ENCODE measurements at places on chromosomes 12 and 14.
A peak's percentile ranks its signal among the peaks of the same experiment; 100 is the strongest.

DNA sequence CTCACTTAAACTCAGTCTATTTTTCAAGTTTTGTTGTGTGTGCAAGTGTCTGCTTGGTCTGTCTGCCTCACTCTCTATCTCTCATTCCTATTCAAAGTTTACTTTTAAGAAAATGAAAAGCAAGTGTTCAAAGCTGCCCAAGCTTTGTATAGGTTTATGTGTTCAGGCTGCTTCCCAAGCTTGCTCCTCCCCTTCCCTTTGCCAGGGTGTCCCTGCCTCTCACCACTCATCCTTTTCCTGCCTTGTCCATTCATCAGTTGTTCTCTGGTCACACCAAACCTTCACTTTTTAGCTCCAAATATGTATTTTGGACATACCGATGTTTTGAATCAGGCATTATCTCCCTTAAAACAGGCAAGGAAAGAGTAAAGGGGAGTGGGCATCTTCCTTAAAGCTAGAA is 41.3 kb downstream of the STK38L start:
- no peak for DNase-seq

- peak; percentile 58 for DNase-seq
Observed at GRCh38 chr12:27821259-27821973, 41.4 kb upstream of the MANSC4 start.

- DNase-seq = no peak
Observed at GRCh38 chr14:23056956-23057756, at the start of gene CDH24. Gene CDH24 (minus strand): TSS chr14:23057520. CDS start chr14:23055733, 1,787 bp downstream.

DNA sequence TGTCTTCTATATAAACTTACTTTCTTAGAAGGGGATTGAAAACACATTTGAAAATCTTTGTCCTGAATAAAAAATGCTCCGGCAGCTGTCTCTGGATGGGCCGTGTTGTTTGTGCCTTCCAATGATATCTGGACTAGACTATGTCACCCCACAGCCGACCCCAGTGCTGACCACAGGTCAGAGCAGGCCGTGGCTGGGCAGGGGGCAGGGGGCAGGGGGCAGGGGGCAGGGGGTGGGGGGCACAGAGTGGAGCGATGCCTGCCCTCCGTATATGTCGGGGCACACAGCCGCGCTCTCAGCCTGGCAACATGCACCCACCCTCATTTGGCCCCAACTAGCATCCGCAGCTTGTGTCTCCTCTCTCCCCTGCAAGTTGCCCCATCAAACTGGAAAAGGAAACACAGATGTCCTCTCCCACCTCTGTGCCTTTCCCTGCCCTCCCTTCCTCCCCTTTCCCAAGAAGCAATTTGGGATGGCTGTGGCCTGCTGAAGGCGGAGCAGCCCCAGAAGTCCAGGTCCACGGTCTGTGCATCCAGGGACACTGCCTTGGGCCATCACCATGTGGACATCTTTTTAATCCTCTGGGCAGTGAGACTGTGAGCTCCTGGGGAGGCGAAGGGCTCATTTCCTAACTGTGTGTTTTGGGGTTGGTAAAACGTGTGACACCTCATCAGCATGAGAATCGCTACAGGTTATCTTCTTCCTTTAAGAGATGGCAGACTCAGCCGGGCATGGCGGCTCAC is 295.7 kb upstream of the RTL1 start:
- DNase-seq = no peak

- no peak for DNase-seq
Observed at GRCh38 chr12:26732005-26732908, 100.7 kb downstream of the ITPR2 start.

DNA sequence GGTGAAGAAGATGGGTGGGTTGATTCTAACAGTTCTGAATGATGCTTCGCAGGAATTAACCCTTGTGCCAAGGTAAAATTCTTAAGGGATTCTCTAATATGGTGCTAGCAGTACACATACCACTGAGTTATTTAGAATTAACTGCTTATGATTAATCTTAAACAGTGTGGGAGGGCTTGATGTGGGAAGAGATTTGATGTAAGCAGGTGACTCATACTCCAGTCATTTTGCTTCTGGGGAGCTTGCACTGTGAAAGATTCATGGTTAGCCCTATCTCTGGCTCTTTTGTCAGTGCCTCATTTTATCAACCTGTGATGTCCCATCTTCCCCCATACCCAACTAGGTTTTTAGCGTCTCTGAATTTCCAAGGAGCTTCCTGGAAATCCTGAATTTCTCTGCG is 83.8 kb downstream of the NRXN3 start:
- DNase-seq = peak; percentile 41

GRCh38 chr14:91048265-91048664 is 12.2 kb downstream of the RPS6KA5 start:
- DNase-seq = no peak

DNA sequence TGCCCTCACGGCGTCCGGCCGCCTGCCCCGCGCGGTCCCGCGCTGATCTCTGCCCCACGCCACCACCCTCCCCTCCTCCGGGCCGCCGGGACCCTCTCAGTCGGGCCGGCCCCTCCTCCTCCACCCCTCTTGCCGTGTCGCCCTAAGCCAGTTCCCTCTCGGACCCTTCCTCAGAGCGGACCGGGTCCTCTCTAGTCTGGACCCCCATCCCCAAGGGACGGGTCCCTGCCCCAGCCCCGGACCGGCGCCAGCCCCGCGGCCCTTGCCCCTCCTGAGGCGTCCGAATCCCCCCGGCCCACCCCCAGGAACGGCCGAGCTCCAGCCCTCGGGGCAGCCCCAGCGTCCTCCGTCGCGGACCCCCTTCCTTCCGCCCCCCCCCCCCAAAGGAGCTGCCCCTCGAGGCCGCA is 485 bp downstream of the PPP4R4 start:
- no peak for DNase-seq

- DNase-seq = no peak
Observed at GRCh38 chr14:67759916-67760315, 56.5 kb downstream of the ZFYVE26 start.

GRCh38 chr12:28855761-28856310 is 293.2 kb upstream of the FAR2 start:
- no peak for DNase-seq

DNA sequence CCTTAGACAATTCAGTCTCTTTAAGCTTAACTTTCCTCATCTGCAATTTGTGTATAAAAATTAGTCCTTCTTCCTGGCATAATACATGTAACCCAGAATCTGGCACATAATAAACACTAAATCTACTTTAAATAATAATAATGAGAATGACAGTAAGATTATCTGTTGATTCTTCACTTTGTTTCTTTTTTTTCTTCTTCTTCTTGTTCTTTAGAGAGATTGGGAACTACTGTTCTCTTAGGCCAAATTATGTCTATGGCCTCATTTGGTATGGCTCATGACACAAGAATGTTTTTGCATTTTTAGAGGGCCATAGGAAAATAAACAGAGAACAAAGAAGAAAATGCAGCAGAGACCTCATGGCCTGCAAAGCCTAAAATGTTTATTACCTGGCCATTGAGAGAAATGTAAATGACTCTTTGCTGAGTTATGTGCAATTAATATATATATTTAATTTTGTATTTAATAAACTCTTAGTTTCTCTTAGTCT is 275.8 kb downstream of the SLC6A15 start:
- DNase-seq = no peak

GRCh38 chr12:16730772-16731171 is 124.8 kb upstream of the LMO3 start:
- DNase-seq = no peak

GRCh38 chr12:70830221-70831061 is 90.1 kb downstream of the PTPRR start:
- DNase-seq = no peak

DNA sequence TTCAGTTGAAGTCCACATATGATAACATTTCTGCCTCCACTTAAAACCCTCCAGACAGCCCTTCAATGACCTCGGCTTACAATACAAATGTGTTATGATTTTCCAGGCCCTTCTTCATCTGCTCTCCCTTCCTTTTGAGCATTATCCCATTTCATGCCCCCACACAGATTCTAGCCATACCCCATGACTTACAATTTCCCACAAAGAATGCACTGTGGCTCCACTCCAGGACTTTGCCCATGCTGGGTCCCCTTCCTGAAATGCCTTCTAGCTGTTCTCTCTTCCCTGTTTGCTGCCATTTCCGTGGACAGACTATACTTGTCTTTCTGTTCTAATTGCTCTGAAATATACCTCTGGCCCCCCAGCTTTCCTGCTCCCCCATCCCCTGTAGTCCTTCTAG is 963.2 kb downstream of the DIO2 start:
- no peak for DNase-seq

DNA sequence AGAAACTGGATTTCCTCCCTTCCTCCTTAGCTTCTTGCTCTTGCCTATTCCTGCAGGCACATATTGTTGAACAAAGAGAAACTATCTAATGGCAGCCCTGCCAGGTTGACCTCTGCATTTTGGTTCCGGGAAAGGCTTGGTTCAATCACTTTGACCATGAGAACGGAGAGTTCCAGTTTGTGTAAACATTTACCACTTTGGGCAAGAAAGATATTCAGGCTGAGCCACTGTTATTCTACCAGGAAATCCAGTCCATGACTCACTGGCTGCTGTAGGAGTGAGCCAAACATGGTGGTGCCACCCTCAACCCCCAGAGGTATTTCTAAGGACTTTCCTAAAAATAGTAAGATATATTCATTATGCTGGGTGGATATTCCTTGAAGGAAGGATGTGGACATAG is 242.2 kb upstream of the OR4E1 start:
- DNase-seq = no peak

- no peak for DNase-seq
Observed at GRCh38 chr12:32828120-32828519, 68.5 kb downstream of the PKP2 start.

DNA sequence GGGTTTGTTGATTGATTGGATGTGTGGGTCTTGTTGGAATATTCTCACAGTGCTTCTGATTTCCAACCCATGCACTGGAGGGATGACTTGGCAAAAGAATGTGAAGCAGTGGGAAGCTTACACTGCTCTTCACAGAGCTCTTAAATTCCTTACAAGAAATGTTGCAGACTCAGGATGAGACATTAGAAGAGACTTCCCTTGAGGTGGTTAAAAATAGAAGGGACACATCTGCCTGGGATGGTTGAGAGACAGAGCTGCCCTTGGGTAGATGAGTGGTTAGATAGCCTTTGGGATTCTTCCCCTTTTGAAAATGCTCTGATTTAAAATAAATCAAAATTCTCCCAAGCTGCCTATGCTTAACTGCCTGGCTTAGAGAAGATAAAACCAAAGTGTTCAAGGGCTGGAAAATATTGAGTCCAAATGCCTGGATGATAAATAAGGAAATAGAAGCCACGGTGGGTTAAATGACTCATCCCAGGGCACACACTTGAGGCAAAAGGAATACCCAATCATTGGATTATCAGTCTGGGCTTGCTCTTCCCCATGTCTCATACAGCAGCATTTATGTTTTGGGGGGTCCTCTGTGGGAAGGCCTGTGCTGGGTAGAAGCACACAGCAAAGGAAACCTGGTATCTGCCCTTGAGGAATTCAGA is 264.3 kb downstream of the AKAP6 start:
- DNase-seq = no peak

DNA sequence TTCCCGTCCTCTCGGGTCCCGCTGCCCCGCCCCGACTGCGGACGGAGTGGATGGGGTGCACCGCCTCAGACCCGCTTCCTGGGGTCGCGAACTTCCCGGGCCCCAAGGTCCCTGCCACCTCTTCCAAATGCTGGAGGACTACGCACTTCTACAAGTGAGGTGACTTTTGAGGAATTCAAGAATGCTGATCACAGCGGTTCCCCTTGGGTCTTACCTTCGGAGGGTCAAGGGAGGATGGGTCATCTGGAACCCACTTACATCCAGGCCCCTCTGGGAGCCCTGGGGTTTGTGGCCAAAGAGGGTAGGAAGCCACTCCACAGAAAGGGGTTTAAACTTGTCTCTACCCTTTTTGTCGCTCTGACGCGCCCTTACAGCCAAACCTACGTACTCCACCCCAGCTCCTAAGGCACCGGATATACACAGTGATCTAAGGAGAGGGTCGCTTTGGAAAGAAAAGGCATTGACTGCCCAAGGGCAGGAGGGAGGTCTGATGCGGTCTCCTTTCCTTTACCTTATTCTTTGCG is 532 bp upstream of the PRKD1 start:
- no peak for DNase-seq

DNA sequence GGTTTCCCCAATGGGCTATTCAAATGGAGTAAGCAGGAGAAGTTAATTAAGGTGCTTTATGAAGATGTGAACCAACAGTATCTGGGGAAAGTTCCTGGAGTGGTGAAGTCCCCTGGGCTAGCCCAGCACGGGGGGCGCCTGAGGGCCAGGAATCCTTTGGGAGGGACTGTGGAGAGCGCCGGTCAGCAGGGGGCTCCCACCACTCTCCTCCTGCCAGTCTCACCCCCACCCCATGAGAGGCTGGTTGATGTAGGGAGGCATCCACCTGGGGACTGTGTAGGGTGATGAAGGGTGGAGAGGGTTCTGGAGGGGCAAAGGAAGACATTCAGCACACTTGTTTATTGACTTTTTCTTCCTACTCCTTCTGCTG is 4.4 kb downstream of the CEBPE start:
- no peak for DNase-seq

GRCh38 chr12:26268841-26269561 is 73.6 kb downstream of the SSPN start:
- DNase-seq = no peak

GRCh38 chr12:131555197-131555846 is 155.6 kb upstream of the SFSWAP start:
- no peak for DNase-seq

GRCh38 chr12:86697916-86698640 is 441.9 kb upstream of the MGAT4C start:
- no peak for DNase-seq

DNA sequence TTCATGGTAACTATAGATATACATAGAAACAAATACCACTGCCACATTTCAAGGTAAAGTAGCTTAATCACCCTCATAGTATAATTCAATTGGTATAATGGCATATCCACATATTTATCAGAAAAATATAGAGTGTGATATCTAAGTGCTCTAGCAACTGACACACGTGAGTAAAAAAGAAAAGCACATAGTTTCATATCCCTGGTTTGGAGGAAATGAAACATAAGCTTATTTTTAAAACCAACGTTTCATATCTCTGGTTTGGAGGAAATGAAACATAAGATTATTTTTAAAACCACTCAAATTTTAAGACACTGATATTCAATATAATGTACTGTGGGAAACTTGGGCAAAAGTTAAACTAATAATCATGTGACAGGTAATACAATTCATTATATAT is 2.1 kb downstream of the OR6C70 start:
- DNase-seq = no peak

DNA sequence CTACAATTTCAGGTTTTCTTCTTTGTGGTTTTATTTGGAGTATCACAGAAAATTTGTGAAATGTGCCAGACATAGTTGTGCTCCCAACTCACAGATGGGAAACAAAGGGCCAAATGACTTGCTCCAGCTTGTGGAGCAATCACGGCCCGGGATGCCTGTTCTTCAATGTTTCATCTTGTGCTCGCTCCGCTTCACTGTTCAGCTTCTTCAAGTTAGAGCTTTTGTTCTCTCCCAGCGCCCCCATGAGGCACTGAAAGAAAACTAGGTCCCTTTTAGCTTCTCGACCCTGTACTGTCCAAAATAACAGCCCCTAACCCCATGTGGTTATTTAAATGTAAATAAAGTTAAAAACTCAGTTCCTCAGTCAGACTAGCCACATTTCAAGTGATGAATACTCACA is 187.9 kb upstream of the STXBP6 start:
- DNase-seq = peak; percentile 12
